ENCODE measurements at places on chromosomes 1 and 21.

- DNase-seq = no peak
Measured at GRCh38 chr1:88541596-88541995, 142.5 kb upstream of the PKN2 start.

DNA sequence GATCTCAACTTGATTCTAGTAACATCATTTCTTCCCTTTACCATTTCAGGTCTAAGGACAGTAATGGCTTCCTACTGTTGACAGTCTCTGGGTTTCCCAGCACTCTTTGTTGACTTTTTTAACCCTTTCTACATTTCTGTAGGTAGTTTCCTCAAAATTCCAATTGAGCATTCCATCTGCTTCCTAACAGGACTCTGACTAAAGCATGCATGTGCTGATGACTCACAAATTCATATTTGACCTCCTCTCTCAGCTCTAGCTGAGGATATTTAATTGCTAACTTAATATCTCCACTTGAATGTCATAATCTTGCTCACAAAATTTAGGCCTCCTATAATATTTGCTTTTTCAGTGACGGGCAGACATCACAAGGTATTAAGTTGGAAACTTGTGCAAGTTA is 93.3 kb upstream of the ZNHIT6 start:
- no peak for DNase-seq

DNA sequence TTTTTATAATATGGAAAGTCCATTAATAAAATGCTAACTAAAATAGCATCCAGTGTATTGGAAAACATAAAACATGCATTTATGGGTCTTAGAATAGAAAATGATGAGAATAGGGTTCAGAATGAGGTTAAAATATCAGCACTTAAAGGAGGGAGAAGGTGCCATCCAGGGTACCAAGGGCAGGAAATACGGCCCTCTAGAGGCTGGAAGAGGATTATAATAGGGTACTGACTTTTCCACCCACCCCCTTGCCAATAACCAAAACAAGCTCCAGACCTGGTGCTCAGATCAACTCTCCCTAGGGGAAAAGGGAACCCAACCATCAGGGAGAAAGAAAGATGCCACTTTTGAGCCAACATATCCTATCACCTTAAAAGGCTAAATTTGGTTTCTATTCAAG is 26.7 kb downstream of the ASTN1 start:
- DNase-seq = no peak

GRCh38 chr1:16073490-16074119 is at the start of gene FAM131C:
Gene FAM131C (minus strand): TSS chr1:16073651. CDS start chr1:16073442, 209 bp downstream.
- no peak for DNase-seq

GRCh38 chr1:155925506-155925905 is 8.7 kb downstream of the KHDC4 start:
- DNase-seq = no peak

DNA sequence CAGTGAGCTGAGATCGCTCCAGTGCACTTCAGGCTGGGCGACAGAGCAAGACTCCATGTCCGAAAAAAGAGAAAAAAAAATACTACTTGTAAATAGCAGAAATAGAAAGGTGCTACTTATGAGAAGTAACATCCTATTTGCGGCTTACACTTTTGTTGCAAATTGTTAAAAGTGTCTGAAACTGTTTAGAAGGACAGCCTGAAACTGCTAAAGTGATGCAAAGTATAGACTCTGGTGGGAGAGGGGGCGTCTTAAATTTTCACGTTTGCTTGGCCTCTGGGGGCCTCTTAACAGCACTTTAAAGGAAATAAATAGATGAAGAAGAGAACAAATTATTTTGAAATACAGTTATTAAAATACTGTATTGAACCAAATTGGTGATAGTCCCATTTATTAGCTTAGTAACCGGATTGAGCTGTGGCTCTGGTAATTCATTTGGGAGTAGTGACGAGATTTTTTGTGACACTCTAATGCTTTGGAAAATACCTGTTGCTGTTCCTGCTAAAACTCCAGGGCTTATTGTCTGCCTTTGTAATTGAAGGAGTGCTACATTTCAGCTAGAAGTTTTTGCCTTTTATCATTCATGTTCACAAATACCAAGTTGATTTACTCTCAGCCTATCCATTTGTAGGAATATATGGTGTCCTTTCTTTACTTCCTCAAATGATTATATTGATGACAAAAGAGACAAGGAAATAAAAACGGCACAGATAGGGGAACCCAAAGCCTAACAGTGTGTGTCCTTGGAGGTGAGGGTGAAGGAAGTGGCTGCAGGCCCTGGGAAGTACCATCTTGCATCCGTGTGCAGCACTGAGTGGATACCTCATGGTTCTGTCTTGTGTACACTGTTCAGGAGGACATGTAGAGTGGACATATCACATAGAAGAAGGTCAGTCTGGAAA is 6.2 kb downstream of the PKNOX1 start:
- no peak for DNase-seq

DNA sequence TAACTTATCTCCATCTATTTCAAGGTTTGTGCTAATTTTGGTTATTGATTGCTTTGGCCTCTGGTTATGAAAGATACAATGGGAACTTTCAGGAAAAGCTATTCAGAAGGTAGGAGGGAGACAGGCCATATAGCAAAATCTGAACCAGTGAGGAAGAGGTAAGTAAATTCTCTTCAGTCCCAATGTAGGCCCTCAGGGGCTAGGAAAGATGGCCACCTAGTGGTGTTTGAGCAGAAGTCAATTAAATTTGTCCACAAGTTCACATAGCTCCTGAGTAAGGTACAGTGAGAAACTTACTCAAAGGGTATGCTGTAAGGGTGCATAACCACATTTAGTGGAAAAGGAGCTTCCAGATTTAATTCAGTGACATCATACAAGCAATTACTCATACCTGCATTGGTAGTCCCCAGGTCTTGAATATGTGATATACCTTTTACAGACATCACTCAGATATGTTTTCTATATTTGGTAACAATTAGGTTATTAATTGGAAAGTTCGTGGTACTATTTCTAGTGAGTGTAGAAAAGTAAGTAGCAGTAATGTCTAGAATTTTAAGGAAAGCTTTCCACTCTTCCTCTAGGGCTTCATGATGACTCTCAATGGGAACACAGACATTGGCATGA is 21.4 kb upstream of the FMO1 start:
- DNase-seq = peak; percentile 12

DNA sequence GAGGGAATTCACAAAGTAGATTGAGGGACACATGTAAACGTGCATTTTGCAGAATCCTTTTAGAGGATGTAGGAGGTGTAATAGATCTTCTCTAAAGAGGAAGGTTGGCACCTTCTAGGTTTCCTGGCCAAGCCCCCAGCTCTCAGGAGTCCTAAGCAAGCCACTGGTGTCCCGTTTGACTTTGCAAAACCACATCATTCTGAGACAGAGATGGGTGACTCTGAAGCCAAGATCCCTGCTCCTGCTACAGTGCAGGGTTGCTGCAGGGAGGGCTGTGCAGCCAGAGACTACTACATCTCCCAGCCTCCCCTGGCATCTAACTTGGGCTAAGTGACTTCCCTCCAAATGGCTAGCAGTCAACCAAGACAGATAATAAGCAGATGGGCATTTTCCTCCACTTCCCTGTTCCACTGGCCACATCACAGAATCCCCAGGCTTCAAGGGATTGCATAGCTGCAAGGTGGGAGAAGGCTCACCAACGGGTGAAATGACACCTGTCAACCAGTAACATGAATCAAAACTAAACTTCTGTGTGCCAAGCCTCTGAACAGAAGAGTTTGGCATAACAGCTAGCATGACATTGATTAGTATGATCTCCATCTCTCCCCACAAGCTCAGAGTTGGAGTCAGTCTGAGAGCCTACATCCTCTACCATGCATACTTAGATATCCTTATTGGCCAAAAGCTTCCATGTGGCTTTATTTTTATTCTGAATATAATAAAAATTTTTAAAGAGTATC is 129.6 kb upstream of the COA6 start:
- no peak for DNase-seq

- no peak for DNase-seq
Measured at GRCh38 chr1:31651089-31651420, 6.4 kb upstream of the PEF1 start.

DNA sequence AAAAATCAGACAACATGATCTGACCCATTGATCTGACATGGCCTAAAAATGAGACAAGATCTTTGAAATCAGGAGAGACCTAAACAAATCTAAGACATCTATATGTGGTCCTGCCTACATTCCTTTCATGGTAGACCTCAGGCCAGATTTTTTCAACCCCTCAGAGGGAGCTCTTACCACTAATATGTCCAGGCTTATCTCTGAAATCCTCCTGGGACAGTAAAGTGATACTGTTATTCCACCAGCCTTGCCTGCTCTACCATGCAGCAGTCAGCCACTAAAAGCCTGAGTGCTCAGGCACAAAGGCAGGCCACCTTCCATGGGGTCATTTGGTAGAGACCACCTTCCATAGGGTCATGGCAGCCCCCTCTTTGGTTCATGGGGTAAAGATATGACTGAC is 126.9 kb downstream of the TBX15 start:
- no peak for DNase-seq

DNA sequence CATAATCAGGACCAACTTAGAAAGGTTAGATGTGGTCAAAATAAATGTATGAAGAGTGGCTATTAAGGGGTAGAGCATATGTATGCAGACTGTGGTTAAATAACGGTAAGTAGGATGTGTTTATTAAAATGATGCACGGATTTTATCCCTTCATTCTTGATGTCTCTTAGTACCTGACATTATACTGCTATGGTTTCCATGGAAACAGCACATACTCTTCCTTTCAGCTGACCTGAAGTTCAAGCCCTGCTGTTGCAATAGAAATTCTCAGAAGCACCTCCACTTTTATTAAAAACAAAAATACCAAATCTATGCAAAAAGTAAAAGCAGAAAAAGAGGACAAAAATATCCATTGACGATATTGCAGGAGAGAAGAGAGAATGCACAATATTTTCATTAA is 381.4 kb downstream of the RWDD3 start:
- no peak for DNase-seq

All from GDM1 (cell line).